ENCODE measurements at places on chromosomes 2 and 18.

GRCh38 chr2:127034883-127035611 lies 71.9 kb downstream of the BIN1 start:
- no peak for DNase-seq

- no peak for DNase-seq
Observed at GRCh38 chr2:121239471-121239870, 45.5 kb downstream of the TFCP2L1 start.

GRCh38 chr2:138559641-138560040 lies 58.1 kb downstream of the SPOPL start:
- DNase-seq: no peak

- DNase-seq: no peak
Observed at GRCh38 chr2:4140281-4140970, 437.1 kb downstream of the DCDC2C start.

DNA sequence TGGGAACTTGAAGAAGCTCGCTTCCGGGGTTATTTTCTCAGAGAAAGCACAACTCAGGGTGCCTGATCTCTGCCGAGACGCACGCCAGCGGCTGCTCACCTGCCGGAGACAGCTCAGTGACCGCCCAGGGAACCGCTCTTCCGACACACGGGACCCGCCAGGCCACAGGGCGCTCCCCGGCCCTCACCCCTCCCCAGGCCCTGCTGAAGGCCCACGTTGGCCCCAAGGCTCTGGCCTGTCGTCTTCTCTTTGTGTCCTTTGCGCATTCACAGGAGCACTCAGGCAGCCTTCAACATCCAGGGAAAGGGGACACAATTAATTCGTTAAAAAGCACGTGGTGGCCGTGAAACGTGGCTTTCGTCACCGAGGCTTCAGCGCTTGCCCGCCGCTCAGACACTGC lies 276.3 kb upstream of the SALL3 start:
- DNase-seq: no peak

- DNase-seq: no peak
Observed at GRCh38 chr2:42566837-42567321, 1.6 kb upstream of the MTA3 start.

DNA sequence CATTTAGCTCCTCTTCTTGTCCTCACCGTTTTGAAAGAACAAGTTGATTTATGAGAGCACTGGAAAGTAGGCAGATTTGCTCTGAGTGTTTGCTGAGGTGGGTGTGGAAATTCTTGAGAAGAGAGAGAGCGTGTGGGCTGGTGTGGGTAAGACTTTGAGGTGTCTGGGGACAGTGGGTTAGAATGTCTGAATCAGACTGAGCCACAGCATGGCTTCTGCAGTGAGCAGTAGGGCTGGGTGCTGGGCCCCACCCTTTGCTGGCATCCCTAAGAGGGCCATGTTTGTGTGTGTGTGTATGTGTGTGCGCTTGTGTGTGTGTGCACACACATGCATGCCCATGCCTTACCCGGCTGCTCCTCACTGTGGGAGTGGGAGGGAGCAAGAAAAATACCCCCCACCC lies 63.7 kb downstream of the COPS8 start:
- DNase-seq: no peak

DNA sequence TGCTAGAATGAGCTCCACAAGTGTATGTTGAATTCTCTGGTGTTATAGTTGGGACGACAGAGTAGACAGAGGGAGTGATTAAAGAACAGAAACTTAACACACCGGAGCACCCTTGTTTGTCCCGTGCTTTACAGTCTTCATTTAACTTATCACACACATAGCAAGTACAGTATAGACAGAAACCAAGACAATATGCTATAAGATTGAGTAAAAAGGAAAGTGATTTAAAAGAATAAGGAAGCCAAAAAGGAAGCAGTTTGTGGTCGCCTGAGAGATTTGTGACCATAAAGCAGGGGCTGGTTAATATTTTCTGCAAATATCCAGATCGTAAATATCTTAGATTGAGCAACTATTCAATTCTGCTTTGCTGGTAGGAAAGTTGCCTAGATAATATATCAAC lies 1128.4 kb downstream of the TSN start:
- no peak for DNase-seq

- no peak for DNase-seq
Observed at GRCh38 chr2:106724301-106724794, 161.6 kb downstream of the ST6GAL2 start.

Measured in NCI-H187 treated with DMSO at 0.1 percent for 48 hours (cell line).